DMS79 treated with DMSO at 0.1 percent for 48 hours (cell line): ENCODE measurements at places on chromosomes 4 and X.

GRCh38 chr4:173652283-173652931 is 122.4 kb upstream of the HAND2 start:
- no peak for DNase-seq

DNA sequence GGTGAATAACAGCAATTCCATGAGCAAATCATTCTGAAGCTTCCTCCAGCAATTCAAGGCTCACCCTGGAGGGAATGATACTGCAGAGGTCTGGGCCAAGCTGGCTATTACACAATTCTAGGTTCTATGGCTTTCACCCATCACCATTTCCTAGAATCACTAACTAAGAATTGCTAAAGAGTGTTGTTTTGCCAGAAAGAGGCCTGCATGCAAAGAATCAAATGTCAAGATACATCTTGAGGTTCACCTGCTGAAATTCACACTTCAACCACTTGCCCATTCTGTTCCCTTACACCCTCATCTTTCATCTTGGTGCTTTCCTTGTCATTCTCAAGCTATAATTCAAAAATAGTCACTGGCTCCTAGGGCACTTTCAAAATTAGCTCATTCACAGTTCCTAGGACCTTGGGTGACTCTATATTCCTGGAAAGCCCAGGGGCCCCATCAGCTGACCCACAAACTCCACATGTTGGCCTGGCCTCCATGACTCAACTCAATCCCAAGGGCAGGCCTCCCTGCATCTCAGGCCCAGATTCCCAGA is 7.0 kb downstream of the APBB2 start:
- DNase-seq: no peak

DNA sequence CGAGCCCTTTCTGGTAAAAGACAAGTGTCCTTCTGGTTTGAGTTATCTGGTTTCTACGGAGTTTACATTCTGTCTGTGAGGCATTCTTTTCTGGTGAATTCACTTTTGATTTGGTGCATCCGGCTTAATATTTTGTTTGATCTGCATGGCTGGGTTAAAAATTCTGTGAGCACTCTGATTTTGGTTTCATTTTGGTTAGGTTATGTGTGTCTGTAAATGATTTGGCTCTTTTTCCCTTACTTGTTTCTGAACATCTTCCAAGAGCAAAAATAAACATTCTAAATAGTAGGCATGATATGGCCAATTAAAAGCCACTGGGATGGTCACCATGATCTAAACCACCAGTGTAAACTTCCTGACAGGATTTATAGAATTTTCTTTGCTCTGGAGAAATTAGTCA is 85.7 kb upstream of the PTPN13 start:
- DNase-seq: no peak

DNA sequence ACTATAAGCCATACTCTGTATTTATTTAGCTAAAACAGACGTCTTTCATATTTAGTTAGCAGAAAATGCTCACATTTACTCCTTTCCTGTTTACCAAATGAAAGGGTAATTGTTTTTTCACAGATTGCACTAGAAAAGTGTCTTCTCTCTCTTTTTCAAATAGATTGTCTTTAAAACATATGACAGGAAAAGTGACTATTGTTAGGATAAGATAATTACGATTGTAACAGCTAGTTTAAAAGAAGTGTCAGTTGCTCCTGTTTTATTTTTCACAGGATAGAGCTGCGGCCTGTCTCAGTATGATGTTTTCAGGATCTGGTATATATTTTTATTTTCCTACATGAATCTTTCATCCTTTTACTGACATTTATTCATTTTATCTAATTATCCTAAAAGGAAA is 353.5 kb downstream of the FBXO8 start:
- DNase-seq: no peak

GRCh38 chrX:22315151-22315550 is 42.4 kb downstream of the CBLL2 start:
- DNase-seq: no peak

DNA sequence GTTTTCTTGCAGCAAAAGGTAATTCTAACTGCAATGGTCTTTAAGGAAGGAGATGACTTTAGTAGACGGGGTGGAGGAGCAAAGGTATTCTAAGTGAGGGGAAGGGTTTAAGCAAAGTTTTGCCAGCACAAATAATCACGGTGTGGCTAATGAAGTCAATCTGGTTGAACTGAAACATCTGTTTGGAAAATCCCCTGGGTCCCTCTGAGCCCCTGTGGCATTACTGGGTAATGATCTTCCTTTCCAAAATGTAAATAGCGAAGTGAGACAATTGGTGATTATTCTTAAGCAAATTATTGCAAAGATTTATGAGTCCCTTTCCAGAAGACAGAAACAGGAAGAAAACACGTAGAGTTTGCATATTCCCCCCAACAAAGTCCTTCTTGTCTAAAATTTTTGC is 47.2 kb downstream of the FGFBP1 start:
- no peak for DNase-seq

DNA sequence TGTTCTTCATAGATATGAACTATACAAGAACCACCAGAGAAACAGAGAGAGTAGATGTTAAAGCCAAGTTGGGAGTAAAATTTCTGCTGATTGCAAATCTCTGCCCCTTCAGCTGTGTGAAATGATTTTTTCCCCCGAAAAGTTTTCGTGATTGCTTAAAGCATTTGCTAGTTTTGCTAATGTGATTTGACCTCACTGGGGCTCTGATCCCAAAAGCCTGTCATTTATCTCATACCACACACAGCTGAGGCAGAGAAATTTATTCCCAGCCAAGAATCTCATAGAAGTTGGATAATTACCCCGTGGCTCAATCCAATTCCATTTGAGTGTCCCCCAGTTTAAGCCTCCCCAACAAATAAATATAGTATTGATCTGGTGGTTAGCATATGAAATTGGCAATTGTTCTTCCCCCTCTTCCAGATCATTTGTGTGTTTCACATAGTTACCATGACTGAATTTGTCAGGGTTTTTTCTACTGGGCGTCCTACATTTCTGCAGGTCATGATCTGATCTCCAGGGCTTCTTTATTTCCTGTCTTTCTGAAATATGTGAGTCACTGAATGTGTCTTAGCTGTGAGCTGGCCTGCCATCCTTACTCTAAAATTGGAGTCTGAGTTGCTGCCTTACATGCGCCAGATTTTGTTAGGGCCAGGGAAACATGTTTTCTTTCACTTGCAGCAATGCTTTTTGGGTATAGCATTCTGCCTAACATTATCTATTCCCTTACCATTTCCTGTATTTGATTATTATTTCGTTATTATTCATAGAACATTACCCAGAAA is 167.5 kb upstream of the FRMPD4 start:
- DNase-seq: no peak

- DNase-seq: no peak
Observed at GRCh38 chrX:130895299-130895698, 7.7 kb downstream of the ENOX2 start.

- DNase-seq: no peak
Observed at GRCh38 chr4:67659065-67659464, 41.9 kb downstream of the UBA6 start.

- peak; percentile 55 for DNase-seq
Observed at GRCh38 chr4:24887881-24888430, 24.9 kb downstream of the CCDC149 start.

DNA sequence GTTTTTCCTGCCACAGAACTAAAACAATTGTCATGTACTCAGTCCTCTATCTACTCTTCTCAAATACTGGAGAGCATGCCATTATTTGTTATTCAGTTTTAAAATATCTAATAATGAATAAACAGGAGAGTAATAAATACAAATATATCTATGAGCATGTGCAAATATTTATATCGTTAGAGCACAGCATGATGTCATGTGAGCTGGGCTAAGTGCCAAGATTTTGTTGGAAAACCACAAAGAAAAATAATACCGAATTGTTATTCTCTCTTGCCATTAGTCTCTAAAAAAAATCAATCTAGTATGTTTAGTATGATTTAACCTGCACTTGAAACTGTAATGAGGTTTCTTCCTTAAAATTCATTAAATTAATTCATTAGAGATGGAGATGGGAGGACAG is 97.3 kb downstream of the DDX60 start:
- DNase-seq: no peak

DNA sequence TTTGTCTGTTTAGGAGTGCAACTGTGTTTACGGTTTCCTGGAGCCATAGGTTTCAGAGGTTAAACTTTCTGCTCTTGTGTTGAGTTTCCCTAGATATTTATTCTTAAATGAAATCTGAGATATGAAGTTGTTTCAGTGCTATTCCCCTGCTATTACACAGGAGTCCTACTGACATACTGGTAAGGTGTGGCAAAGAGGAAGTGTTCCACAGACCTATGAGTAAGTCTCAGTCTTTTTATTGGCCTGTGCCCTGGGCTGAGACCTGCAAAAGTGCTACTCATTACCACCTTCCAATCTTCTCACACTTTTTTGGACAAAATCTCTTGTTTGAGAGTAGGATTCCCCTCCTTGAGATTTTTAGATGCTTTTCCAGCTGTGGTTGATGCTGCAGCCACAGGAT is 35.6 kb upstream of the MAGEA8 start:
- DNase-seq: no peak

- no peak for DNase-seq
Observed at GRCh38 chr4:94507708-94508107, 56.0 kb downstream of the PDLIM5 start.
